Activated CD8-positive, alpha-beta memory T cell treated with anti-CD3 and anti-CD28 coated beads for 4 hours (primary cell): ENCODE measurements at places on chromosomes 4 and X.

DNA sequence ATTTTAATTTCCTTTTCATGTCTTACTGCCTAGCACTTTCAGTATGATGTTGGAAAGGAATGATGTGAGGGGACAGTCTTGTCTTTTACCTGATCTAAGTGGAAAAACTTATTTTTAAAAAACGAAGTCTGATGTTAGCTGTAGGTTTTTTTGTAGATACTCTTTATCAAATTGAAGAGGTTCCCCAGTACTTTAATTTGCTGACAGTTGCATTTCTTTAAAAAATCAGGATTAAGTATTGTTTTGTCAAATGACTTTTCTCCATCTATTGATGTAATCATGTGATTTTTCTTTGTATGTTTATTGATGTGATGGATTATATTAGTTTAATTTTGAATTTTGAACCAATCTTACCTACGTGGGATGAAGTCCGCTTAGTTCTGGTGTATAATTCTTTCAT, 568.4 kb upstream of the AGA start:
- DNase-seq: no peak

GRCh38 chrX:630007-630611, 482 bp upstream of the SHOX start:
- DNase-seq: no peak

GRCh38 chrX:15114743-15115566, 154.9 kb downstream of the ASB9 start:
- no peak for DNase-seq

GRCh38 chrX:34875204-34875603, 67.4 kb upstream of the FAM47B start:
- DNase-seq: no peak
